ENCODE measurements at places on chromosomes 2 and 18. TPM values are rescaled to one million over a fixed set of nuclear protein-coding genes. Genes with fewer than 3 reads are reported as not detected.

Gene RAMP1
- total RNA-seq = 2.6 TPM

Gene WDR7
- total RNA-seq = 24.6 TPM

Gene TUBA3E
- total RNA-seq = not detected

Gene MAP3K19
- total RNA-seq = not detected

Gene COL6A3
- total RNA-seq = 2,183 TPM

Gene LIMS4
- 3.6 TPM for total RNA-seq

Gene AQP4
- total RNA-seq = not detected

Gene PARD6G
- 5.8 TPM for total RNA-seq

Gene PLCL1
- total RNA-seq = 1.6 TPM

Gene MRO
- under 0.01 TPM for total RNA-seq

Gene SOWAHC
- 8.6 TPM for total RNA-seq

Gene RAPGEF4
- total RNA-seq = 0.66 TPM

Gene CRYGD
- not detected for total RNA-seq

Gene NFU1
- 30.8 TPM for total RNA-seq

Gene ADI1
- 66.0 TPM for total RNA-seq

Gene SERPINB12
- total RNA-seq = not detected

Gene TTC27
- total RNA-seq = 24.0 TPM

Gene KIF1A
- not detected for total RNA-seq

Gene FAHD2B
- 8.3 TPM for total RNA-seq

Gene HOXD3
- 0.29 TPM for total RNA-seq

Gene CCT4
- 162 TPM for total RNA-seq

Gene LPIN1
- 181 TPM for total RNA-seq

Gene GTF2A1L
- total RNA-seq = 0.87 TPM

Gene GPR45
- total RNA-seq = not detected

Gene RPRM
- total RNA-seq = 0.15 TPM

Gene HTR2B
- total RNA-seq = 9.8 TPM

Gene NGEF
- 0.44 TPM for total RNA-seq

Gene REG1B
- total RNA-seq = not detected

Gene ANKRD30BL
- total RNA-seq = not detected

Gene SLC11A1
- total RNA-seq = 0.33 TPM

Gene ACMSD
- total RNA-seq = not detected

Gene CNGA3
- 0.17 TPM for total RNA-seq

Gene SLC39A6
- 70.1 TPM for total RNA-seq

Gene FAP
- 143 TPM for total RNA-seq

Gene FAM168B
- total RNA-seq = 119 TPM

Gene SLC9A4
- not detected for total RNA-seq

Gene CYP27A1
- total RNA-seq = 19.1 TPM

Gene CD302
- 9.8 TPM for total RNA-seq

Gene CD28
- under 0.01 TPM for total RNA-seq

Data from smooth muscle cell of trachea (primary cell).